Occipital lobe (tissue), 3 donors: ENCODE measurements at places on chromosomes 2 and 18.

GRCh38 chr2:132729522-132729921 is 59.5 kb upstream of the LYPD1 start:
- DNase-seq, result no peak

DNA sequence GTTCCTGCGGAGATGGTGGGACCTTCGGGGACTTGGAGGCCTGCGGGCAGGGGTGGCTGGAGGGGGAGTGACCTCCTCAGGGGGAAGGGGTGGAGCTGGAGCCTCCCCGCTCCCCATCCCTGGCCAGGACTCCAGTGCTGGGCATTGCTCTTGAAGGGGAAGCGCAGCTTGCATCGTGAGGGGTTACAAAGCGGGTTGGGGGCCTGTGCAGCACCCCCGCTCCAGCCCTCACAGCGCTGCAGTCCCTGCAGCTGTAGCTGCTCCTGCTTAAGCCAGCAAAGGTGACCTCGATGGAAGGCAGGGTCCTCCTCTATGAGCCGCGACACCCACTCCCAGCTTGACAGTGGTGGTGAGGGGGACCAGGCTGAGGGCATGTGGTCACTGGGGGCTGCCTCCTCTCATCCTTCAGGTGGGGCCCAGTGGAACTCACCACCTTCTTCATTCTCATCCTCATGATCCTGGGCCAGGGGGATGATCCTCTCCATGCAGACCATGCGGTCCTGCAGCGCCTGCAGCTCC is 36.7 kb upstream of the ANKRD62 start:
- DNase-seq, result no peak

DNA sequence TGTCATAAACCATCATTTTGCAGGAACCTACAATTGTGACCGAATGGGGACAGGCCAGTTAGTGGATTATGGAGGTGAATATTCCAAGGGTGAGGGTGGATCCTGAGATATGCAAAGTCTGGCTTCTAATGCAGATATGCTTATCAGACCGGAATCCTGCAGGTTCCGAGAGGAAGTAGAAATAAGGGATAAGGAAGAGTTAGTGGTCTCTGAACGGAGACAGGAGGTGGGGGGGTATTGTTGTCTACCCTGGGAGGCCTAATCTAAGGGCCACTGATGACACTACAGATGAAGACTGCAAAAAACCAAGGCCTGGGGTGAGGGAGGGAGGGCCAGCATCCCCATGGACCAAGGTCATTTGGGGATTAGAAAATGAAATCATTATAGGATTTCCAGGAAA is 67.7 kb upstream of the GATA6 start:
- no peak for DNase-seq

DNA sequence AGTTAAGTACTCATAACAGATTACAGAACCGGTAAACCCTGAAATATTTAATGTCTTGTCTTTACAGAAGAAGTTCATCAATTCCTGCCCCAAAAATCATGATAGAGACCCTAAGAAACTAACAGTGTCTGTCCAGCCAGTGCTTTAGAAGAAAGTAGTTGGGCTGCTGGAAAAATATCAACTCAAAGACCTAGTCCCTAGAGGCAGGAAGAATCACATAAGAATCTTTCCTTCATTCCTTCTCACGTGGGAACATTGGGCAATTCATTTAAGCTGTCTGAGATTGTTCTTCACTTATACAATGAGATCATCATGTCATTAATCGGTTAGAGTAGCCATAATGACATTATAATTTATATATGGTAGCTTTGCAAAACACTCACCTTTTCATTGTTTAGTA is 156.4 kb downstream of the CCBE1 start:
- DNase-seq, result no peak

DNA sequence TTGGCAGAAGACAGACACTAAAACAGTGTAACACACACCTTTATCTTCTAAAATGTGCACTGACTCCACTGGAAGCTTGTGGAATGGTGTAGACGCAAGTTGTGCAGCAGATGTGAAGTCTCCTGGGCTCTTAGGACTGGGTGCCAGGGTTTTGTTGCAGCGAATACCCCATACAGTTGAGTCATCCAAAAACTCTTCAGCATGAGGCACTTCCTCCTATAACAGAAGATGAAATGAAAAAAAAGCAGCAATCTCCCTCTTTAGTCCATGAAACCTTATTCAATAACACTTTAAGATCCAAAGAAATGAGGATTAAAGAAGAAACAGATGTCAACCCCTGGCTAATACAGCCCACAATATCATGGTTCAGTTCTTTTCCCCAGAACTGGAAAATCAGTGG is 22.2 kb downstream of the BUB1 start:
- no peak for DNase-seq

- no peak for DNase-seq
Measured at GRCh38 chr2:16055848-16056580, 115.7 kb downstream of the MYCN start.

- DNase-seq, result no peak
Measured at GRCh38 chr2:159892990-159893810, 95.2 kb upstream of the CD302 start.

DNA sequence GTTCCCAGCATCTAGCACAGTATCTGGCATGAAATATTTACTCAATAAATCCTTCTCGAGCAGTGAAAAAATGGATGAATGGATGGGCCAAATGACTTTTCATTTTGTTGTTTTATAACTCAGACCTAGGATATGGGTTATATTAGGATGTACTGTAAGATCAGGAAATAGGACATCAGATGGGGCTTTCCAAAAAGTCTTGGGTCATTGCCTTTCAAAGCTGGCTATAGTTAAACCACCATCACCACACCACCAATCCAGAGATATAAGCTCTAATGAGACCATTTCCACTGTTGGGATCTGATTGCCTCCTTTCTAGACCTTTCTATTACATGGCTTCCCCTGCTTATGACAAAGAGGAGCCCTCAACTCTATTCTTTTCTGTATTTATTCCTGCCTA is 525.0 kb upstream of the TCF4 start:
- DNase-seq, result no peak

- DNase-seq, result no peak
Measured at GRCh38 chr2:8115456-8115855, 566.4 kb upstream of the ID2 start.

GRCh38 chr2:230915319-230915718 is 9.7 kb downstream of the GPR55 start:
- DNase-seq, result no peak

GRCh38 chr2:55958756-55959155 is 35.2 kb upstream of the EFEMP1 start:
- DNase-seq, result no peak

DNA sequence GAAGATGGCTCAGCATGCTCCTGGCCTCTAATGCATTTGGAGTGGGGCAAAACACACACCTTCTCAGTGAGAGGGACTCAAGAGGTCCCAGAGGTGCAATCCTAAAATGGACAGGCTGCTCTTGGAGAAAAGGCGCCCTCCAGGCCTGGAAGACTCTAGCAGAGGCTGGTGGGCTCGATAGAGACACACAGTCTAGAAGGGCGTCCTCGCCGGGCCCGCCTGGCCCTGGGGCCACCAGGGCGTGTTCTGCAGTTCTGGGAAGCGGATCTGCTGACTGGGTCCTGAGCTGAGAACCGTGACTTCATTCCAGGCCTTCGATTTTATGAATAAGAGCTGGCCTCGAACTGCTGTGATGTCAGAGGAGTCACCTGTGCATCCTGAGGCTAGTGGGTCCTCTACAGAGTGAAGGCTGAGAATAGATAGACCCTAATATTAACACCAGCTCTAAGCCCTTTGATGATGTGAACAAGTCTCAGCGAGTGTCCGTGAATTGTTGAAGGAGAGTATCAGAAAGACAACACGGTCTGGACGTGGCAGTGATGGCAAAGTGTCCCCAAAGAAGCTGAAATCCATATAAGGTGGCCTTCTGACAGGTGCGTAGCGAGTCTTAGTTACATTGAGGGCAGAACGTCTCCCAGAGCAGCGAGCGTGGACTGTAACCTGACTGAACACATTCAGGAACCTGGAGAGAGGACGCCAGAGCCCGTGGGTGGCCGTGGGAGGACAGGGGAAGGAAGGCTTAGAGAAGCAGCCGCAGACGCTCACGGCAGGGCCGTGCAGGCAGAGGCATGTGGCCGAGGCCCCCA is 136.9 kb downstream of the PTGR3 start:
- DNase-seq, result no peak

DNA sequence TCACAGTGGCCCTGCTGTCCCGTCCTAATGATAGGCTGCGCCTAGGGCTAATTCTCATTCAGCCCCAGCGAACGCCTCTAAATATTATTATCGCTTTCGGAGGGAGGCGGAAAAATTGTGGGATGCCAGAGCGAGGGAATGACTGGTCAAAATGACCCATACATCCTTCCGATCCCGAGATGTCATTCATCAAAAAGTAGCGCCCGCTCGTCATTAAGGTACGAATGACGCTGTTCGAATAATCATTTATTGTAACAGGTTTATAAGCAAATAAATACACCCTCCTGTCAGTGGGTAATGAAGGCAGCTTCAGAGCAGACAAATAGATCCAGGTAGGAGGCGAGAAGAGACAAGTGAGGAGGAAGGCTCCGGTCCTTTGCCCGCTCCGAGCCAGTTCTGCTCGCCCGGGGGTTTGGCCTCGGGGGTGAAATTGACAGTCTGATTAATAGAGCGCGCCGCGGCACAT is at the start of gene EVX2:
EVX2 (minus strand) TSS at position 167 of the 466 bp plus-strand sequence. CDS start 186 bp downstream, outside the sequence.
- DNase-seq, result no peak
